ENCODE measurements at places on chromosomes 2 and 18. TPM values are rescaled to one million over a fixed set of nuclear protein-coding genes. Genes with fewer than 3 reads are reported as not detected.

DNA sequence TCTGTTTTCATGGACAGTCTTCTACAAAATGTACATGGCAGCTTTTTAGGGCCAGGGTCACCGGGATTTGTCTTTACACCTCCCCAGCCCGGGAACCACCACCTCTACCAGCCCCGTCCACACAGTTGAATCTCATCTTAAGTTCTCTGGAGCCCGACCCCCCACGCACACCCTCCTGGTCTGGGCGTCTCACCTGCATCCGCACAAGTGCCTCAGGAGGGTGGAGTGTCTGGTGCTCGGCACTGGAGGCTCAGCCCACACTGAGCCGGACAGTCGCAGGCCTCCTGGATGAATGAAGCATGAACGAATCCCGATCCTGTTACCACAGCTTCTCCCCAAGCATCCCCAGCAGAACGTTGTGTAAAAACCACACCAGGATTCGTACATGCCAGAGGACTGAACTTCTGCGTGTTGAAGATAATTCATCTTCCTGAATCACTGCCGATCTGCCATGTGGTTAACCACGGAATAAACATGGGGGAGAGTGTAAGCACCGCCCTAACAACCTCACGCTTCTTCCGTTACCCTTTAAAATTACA, 162.0 kb downstream of the RTP5 start:
- DNase-seq, result no peak

DNA sequence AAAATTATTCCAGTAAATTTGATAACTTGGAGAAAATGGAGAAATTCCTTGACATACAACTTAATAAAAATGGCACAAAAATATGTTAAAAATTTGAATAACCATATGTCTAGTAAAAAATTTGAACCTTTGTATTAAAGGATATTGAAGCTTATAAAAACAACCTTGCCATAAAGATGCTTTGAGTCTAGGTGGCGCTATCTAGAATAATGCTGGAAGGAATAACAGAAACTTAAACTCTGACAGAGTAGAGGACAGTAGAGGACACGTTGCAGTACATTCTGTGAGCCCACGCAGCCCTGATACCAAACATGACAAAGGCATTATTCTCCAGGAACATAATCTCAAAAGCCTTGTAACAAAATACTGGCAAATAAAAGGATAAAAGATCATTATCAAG, 44.7 kb upstream of the ALKAL2 start:
- no peak for DNase-seq

- no peak for DNase-seq
Measured at GRCh38 chr2:241859436-241860183, 916 bp upstream of the PDCD1 start.

DNA sequence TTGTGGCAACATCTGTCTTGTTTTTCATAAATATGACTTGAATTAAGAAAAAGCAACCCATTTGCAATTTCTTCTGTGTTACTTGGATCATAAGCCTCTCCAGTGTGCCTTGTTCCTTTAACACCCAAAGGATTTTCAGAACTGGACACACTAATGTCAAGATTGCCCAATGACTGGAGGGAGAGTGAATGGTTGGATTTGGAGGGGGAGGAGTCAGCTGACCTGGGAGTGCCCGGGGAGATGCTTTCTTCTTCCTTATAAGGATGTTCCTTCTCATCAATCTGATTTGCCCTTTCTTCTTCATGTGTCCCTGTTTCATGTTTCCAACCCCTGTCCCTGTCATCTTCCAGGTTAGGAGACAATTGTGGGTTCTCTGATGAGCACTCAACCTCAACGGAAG, 48.8 kb downstream of the ALPK2 start:
- DNase-seq, result no peak

GRCh38 chr2:13681936-13682335, 950.6 kb upstream of the LRATD1 start:
- DNase-seq, result no peak

DNA sequence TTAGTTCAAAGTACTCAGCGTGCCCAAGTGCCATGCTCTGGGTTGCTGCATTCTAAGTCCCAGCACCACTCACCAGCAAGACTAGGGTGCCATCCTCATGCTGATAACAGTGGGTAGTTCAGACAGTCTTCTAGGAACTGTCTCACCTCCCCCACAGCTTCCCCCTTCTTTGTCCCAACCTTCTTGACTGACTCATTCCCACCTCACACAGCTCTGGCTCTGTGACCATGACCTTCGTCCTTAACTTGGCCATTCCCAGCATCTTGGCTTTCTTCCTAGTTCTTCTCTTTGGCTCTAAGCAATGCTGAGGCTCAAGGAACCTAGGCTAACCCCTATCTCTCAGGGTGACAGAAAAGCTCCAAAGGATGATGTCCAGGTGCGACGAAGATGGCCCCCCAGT, 20.0 kb upstream of the CXCR4 start:
- no peak for DNase-seq

The TCF23 gene
- not detected for total RNA-seq

The DUSP2 gene
- 10.1 TPM for total RNA-seq

DNA sequence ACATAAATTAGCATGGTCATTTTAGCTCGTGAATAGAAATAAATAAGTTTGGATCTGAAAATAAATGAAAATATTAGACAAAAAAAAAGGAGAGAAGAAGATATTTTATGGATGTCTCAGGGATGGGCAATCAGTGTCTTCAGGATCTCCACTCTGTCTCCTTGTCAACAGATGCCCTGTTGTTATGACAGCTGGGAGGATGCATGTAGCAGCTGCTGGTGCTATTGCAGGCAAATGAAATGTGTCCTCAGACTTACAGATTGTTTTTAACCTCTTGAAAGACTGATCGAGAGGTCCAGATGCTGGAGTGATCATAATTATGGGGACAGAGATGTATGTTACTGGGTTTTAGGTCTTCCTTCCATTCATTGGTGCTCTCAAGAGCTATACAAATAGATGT, 24.7 kb upstream of the ARL4C start:
- no peak for DNase-seq

GRCh38 chr2:46410273-46411244, 68.8 kb upstream of the TMEM247 start:
- DNase-seq, result no peak

The GAL3ST2 gene
- not detected for total RNA-seq

The CHAC2 gene
- total RNA-seq, result 11.7 TPM

GRCh38 chr18:9615280-9615797, 980 bp upstream of the PPP4R1 start:
- DNase-seq, result no peak

- no peak for DNase-seq
Measured at GRCh38 chr2:47429795-47430194, 26.8 kb downstream of the MSH2 start.

- DNase-seq, result no peak
Measured at GRCh38 chr2:20524412-20525040, 77.7 kb downstream of the RHOB start.

DNA sequence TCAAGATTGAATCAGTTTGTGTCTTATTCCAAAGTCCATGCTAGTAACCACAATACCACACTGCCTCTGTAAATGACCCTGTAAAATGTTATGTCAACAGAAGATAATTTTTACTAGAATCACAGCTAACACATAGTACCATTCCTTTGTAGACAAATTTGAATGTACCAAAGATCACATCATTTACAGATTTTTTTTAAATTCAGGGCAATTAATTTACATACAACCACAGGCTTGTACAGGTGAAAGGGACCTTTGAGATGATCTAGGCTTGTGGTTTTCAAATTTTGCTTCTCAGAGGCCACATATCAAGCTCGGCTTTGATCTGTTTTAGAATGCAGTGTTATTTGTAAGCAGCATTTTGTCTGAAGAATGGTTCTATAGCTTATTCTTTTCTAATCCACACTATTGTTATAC, 63.8 kb upstream of the PPM1B start:
- DNase-seq, result no peak

DNA sequence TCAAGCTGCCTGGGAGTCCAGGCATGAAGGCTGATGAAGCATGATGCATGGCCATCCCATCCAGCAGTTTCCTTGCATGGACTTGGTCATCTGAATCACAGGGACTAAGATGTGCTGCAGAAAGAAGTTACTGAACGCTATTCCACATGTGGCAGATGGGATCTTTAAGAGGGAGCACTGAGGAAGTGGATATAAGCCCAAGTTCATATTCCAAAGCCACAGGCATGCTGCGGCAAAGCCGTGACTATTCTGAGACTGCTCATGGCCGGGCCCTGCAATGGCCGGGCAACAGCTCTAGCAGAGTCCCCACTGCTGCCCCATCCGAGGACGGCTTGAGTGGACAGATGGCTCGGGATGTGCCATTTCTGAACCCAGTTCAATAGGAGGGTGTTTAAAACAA, 61.5 kb downstream of the STPG4 start:
- DNase-seq, result no peak

DNA sequence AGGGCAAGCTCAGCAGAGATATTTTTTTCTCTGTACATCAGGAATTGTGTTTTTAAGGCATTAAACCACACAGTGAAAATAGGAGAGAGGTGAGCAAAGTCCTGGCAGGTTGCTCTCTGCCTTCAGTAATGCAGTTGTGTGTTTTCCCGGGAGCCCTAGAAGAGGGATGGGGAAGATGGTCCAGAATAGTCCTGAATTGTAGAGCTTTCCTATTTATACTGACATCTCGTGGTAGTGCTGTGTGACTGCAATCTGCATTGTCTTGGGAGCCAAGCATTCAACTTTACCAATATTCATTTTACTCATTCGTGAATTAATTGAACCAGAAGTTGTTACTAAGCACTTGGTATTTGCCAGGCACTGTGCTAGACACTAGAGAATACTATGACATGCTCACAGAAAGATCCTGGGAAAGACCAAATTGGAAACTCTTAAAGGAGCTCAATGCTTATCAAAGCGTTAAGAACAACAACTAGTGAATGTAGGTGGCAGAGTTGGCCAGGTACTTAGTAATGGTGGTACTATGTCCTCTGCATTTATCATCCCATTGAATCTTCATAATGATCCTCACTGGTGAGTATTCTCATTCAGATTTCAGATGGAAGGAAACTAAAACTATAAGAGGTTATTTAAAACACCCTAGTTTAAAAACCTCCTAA, 214.6 kb downstream of the TRIB2 start:
- no peak for DNase-seq

The C2orf15 gene
- total RNA-seq, result 5.5 TPM

DNA sequence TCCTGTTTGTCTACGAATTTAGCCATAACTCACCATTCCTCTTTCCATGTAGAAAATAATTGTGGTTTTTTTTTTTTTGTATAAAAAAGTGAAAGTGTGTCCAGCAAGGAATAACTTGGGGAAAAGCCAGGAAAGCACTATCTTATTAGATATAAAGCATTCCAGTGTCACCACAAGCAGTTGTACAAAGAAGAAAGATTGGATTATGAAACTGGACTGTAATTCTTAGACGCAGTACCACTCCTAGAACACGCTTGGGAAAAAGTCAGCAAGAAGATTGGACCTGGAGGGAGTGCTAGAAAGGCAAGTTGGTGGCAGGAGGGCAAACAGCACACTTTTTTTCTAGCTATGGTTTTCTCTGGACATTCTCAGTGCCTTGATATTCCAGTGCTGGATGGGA, 186.7 kb downstream of the PARD3B start:
- no peak for DNase-seq

The CNOT11 gene
- 54.6 TPM for total RNA-seq

The CYS1 gene
- total RNA-seq, result 0.13 TPM

DNA sequence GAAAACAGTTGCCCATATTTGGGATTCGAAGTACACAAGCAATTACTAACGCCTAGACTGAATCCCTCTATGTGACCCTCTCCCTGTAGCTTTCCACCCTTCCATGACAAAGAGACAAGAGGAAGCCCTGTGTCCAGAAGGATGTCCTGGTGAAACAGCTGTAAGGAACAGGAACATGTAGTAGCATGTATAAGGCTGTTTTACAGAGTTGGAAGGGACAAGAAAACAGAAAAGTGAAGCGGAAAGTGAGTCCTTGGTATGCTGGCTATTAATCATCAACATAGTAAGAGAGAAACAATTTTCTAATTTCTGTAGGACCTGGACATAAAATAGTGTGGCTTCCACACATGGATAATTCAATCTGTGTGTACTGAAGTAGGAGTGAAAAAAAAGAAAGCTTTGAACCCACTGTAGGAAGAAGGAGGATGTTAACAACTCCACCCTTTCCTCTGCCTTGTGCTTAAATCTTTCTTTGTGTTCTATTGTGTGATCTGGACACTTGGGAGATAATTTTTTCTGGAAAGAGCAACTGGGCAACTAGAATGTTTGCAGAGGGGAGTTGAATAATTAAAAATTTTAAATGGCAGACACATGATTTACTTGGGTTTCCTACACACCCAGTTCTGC, 162.3 kb upstream of the ZSWIM2 start:
- DNase-seq, result no peak

The HJURP gene
- 56.6 TPM for total RNA-seq

The WNT10A gene
- not detected for total RNA-seq
